ENCODE measurements at places on chromosomes 13 and 19.
A peak's percentile ranks its signal among the peaks of the same experiment; 100 is the strongest.

DNA sequence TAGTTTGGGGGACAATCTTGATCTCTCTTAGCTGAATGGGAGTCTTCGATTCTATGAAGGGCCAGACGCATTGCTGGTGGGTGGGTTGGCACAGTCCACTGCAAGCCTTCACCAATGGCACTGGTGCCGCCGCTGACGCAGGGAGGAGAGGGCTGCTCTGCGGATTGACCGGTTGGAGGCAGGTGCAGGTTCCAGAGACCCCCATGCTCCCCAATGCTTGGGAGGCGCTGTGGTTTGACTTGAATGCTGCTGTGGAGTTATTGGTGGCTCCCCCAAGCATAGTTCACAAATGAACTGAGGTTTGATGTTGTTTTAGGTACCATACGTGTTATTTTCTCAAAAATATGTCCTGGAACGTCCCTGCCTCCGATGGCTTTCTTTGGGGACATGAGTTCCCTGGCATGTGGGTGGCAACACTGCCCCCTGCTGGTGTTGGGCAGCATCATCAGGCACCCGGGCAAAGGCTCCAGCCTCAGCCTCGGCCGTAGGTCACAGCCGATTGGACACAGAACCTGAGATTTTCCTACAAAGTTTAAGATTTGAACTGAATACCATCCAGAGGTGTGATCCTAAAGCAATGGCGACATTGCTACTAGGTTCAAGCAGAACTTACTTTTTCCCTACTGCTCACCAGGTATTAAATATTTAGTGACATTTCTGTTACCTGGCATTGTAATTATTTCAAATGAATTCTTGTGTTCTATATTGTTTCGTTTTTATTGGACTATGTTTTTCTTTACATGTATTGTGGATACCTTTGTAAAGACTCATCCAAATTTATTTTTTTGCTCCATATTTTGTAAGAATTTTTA, 95.5 kb downstream of the ANKRD10 start:
- DNase-seq, result peak; percentile 67

DNA sequence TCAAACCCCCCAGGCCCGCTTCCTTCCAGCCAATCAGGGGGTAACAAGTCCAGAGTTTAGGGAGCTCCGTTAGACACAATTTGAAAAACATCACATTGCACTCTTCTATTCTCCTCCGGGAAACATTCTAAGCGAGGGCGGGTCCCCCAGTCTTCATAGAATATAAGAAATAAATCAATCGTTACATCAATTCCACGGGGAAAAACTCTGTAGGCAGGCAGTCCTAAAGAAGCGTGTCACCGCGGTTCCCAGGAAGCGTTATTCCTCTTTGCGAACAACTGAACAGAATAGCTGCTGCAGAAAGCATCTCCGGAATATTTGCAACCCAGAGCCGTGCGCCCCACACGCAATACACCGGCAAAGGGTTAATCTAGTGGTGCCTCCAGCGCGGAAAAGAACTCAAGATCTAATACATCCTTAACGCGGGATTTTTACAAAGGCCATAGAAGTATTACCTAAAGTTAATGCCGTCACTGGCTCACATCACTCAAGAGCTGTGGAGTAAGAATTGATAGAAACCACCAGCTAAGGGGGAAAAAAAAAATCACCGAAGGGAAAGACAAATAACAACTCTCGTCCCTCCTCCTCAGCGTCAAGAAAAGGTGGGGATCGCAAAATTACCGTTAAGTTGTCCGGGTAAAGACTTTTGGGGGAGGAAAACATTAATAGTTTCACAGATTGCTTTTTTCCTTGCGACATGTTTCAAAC, 65.1 kb downstream of the KCNRG start:
- DNase-seq, result peak; percentile 14

DNA sequence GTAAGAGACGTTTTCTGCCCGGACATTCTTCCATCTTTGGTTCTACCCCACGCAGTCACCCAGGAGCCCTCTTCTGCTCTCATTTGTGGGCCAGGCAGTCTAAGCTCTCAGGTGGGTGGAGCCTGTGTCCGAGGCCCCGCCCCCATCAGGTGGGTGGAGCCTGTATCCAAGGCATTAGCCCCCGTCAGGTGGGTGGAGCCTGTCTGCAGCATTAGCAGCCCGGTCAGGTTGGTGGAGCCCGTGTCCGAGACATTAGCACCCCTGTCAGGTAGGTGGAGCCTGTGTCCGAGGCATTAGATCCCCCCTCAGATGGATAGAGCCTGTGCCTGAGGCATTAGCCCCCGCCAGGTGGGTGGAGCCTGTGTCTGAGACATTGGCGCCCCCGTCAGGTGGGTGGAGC, 45.5 kb upstream of the C13orf46 start:
- peak; percentile 49 for DNase-seq

- no peak for DNase-seq
These were observed 2.5 kb downstream of the SLC1A6 start for GRCh38 chr19:14977128-14977527.

- DNase-seq, result no peak
These were observed 6.1 kb upstream of the WASF3 start for GRCh38 chr13:26551255-26551860.

GRCh38 chr19:6412061-6412446, 12.6 kb downstream of the KHSRP start:
- no peak for DNase-seq

All from stimulated activated CD8-positive, alpha-beta memory T cell treated with anti-CD3 and anti-CD28 coated beads, Interleukin-2, amount 100 ng/mL, for 48 hours (primary cell).